ENCODE measurements at places on chromosomes 13 and 19.

DNA sequence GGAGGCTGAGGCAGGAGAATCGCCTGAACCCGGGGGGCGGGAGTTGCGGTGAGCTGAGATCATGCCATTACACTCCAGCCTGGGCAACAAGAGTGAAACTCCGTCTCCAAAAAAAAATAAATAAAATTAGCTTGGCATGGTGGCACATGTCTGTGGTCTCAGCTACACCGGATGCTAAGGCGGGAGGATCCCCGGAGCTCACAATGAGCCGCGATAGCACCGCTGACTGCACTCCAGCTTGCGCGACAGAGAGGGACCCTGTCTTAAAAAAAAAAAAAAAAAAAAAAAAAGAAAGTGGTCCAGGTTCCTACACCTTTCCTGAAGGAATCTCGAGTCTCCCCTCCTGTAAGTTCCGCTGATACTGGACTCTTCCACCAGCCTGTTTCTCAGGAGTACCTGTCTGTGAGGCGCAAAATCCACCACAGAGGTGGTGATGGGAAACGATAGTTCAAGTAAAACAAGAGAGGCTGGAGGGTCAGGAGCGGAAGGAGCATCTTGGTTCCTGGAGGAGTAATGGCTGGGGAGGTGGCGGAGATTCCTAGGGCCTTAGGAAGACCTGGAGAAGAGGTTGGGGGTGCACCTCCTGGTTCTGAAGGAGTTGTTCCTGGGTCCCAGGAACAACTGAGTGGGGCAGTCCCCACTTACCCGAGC, 471 bp downstream of the FUT1 start:
- no peak for DNase-seq

DNA sequence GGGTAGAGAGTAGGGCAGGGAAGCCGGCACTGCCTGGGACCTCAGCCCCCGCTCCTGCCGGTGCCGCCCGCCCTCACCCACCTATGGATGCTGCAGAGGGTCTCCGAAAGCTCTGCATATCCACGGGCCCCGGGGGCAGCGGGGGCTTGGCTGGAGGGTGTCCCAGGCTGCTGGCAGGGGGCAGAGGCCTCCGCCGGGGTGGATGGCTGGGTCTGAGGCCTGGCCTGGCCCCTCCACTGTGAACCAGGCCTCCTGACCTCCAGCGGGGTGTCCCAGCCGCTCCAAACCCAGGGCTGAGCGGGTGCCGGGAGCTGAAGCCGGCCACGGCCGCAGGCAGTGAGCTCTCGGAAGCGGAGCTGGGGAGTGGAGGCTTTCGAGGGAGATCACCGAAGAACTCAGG, 4.1 kb downstream of the PRAM1 start:
- no peak for DNase-seq

- DNase-seq = no peak
Measured at GRCh38 chr19:2110822-2111221, 14.1 kb downstream of the IZUMO4 start.

- DNase-seq = no peak
Measured at GRCh38 chr13:24232474-24232873, 72.0 kb downstream of the SPATA13 start.

- DNase-seq = no peak
Measured at GRCh38 chr13:98542568-98543377, 34.1 kb downstream of the STK24 start.

- DNase-seq = no peak
Measured at GRCh38 chr19:10420444-10421239, at the start of gene PDE4A. Gene PDE4A (plus strand): TSS chr19:10420538. CDS start chr19:10420765, 227 bp downstream.

DNA sequence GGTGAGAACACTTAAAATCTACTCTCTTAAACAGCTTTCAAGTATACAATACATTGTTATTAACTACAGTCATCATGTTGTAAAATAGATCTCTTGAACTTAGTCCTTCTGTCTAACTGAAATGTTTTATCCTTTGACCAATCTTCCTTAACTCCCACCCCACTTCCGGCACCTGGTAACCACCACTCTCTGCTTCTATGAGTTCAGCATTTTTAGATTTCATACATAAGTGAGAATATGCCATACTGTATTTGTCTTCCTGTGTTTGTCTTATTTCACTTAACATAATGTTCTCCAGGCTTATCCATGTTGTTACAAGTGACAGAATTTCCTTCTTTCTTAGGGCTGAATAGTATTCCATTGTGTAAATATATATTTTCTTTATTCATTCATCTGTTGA, 144.1 kb upstream of the TRPC4 start:
- DNase-seq = no peak

DNA sequence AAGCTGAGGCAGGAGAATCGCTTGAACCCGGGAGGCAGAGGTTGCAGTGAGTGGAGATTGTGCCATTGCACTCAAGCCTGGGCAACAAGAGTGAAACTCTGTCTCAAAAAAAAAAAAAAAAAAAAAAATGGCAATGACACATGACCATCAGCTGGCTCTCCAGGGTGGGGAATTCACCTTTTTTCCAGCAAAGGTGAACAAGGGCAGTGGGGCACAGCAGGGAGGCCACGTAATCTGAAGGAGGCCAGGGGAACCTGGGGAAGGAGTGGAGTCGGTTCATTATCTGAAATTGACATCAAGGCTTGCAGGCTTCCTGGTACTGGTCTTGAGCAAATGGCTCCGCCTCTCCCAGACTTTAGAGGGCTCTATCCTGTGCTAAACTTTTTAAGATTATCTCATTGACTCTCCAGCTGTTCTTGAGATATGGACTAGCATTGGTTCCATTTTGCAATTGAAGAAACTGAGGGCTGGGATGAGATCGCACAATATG, 28.1 kb downstream of the KEAP1 start:
- DNase-seq = no peak

GRCh38 chr19:6259312-6259861, 20.4 kb downstream of the MLLT1 start:
- no peak for DNase-seq
